ENCODE measurements at places on chromosomes 5 and 9. TPM values are rescaled to one million over a fixed set of nuclear protein-coding genes. Genes with fewer than 3 reads are reported as not detected.

SLC6A3 gene
- not detected for polyA plus RNA-seq

DNA sequence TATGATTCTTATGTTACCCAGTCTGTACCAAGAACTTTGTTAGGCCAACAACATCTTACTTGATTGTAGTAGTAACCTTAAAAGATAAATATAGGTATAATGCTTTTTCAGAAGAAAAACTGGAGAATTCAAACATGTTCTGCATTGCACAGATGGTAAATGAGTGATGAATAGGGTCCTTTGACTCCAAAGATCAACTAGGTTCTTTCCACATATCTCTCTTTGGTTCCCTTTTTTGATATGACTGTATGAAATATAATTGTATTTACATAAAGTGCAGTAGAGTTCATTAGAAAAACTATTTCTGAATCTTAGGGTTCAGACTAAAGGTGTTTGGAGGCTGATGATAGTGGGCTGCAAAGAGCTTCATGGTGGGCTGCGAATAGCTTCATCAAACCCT is 150.5 kb upstream of the CDKN2B start:
- H3K27ac ChIP-seq, result peak overlapping the region; percentile 40
- no peak overlapping the region for H3K4me3 ChIP-seq
- H3K4me1 ChIP-seq, result peaks cover 29% of the 10 kb centered on the region
- DNase-seq, result no peak
- no peaks in the 10 kb centered on the region for H3K27me3 ChIP-seq
- H3K36me3 ChIP-seq, result no peaks in the 10 kb centered on the region

CEL gene
- 0.22 TPM for polyA plus RNA-seq

SPATA31A3 gene
- polyA plus RNA-seq, result not detected

- no peaks in the 10 kb centered on the region for H3K4me1 ChIP-seq
- DNase-seq, result no peak
- H3K36me3 ChIP-seq, result no peaks in the 10 kb centered on the region
- no peak overlapping the region for H3K4me3 ChIP-seq
- no peak overlapping the region for H3K27ac ChIP-seq
These were observed 106.6 kb upstream of the KCNN2 start for GRCh38 chr5:114255260-114255659.

DNA sequence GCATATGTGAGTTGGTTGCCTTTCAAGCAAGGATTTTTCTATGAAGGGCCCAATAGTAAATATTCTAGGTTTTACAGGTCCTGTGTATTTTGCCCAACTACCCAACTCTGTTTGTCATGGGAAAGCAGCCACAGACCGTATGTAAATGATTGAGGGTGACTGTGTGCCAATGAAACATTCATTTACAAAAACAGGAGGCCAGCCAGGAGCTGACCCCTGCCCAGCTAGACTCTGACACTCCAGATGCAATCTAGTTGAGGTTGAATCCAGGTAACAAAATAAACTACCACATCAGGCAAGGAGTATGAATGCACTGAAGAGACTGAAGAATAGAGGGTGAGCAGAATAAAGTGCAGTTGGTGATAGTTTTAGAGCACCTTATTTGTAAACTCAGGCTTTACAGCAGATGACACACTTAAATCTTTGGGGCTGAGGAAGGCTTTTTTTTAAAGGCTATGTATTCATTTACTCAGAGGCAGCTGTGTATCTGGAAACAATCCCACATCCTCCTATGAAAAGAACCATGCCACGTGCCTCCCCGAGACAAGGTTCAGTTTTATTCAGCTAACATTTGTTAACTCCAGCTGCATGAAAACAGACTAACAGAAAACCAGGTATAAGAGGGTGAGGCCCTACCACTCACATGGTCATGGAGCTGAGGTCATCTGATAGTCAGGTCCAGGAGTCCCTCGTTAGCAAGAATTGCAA is 60.7 kb downstream of the SLC1A1 start:
- H3K27me3 ChIP-seq, result no peaks in the 10 kb centered on the region
- no peaks in the 10 kb centered on the region for H3K36me3 ChIP-seq
- no peak overlapping the region for H3K27ac ChIP-seq
- no peaks in the 10 kb centered on the region for H3K4me1 ChIP-seq

DNA sequence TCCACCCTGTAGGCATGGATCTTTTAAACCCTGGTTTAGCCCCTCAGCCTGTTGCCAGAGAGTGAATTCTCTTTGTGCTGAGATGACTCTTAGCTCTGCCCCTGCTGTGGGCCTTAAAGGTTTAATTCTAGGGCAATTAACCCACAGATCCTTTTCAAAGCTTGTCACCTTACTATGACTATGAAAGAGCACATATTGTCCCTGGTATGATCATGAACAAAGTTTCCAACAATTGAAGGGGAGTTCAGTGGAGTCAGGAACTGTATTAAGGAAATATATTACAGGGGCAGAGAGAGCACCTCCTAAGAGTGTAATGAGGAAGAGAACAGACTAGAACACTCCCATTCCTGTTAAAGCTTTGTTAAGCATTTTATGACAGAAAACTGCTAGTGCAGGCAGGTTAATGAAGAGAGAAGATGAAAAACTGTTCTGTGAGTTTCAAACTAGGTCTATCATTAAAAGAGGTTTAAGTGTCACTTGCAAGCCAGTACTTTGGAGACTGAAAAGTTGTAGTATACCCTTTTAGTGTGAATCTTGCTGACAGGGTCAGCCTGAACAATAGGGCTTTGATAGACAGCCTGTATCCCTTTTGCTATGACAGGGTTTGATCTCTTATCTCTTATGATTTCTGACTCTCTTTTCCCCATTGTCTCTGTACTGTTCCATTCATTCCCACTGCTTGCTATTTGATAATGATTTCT is 104.2 kb upstream of the ELL2 start:
- peaks cover 38% of the 10 kb centered on the region for H3K4me1 ChIP-seq
- H3K27me3 ChIP-seq, result no peaks in the 10 kb centered on the region
- peak overlapping the region; percentile 86 for H3K27ac ChIP-seq
- no peak overlapping the region for H3K4me3 ChIP-seq

DNA sequence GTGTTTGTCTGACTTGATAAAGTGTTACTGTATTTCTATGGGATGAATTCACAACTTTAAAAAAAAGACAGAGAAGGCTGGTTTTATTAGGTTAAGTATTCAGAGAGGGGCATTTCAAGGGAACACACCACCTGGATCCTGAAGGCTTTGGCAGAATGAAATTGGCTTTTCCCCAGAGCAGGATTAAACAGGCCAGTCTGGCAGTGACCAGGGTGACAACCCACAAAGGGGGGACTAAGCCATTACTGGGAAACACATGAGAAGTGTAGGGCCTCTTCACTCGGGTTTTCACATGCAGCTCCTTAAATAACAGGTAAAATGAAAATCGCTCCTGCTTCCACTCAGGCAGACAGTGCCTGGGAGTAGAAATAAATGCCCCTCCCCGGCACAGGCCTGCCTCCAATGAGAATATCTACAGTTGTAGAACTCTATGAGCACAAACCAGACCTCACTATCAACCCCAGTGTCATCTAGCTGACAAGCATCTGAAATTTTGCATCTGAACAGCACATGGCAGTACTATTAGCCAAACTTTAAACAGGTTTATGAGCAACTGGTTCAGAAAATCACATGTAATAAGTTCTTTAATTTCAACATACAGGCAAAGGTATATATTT is 85.8 kb downstream of the LHFPL2 start:
- H3K27me3 ChIP-seq, result no peaks in the 10 kb centered on the region
- H3K4me3 ChIP-seq, result no peak overlapping the region
- H3K4me1 ChIP-seq, result peaks cover 4% of the 10 kb centered on the region
- no peak for DNase-seq
- H3K27ac ChIP-seq, result no peak overlapping the region

PAM gene
- polyA plus RNA-seq, result 192 TPM

DNA sequence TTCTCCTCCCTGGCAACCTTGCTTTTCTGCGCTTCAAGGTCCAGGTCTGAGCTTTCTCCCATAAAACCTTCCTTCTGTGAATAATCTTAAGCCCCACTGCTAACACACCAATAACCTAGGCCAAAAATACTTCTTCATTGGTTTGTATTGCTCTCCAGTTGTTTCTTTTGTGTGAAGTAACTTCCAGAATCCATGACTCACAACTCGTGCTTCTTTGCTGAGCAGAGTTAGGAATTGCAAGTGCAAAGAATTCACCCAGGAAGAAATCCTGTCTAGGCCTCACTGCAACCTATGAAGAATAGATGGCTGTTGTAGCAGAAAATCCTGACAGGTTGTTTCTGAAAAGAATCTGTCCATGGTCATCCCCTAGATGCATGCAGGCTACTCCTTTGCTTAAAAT is 295.7 kb downstream of the MED10 start:
- no peaks in the 10 kb centered on the region for H3K27me3 ChIP-seq
- H3K27ac ChIP-seq, result no peak overlapping the region
- H3K4me3 ChIP-seq, result no peak overlapping the region
- no peak for DNase-seq

DNA sequence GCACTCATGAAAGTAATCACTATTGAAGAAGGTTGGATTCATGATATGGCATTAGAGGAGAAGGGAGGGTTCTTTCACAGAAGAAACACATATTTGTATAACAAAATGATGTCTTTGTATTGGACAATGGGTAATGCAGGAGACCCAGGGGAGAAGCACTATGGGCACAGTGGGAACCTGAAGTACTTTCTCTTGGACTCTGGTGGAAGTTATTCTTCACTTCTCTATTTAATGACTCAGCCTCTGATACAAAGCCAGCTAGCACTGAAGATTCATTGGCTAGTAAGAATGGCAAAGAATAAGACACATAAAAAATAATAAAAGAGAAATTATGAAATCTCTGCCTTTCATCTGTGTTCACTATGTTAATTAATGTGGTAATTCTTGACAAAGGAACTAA is 149.9 kb upstream of the PRR16 start:
- H3K36me3 ChIP-seq, result no peaks in the 10 kb centered on the region
- no peaks in the 10 kb centered on the region for H3K27me3 ChIP-seq
- DNase-seq, result no peak
- H3K4me3 ChIP-seq, result no peak overlapping the region
- H3K27ac ChIP-seq, result no peak overlapping the region

STXBP1 gene
- 22.2 TPM for polyA plus RNA-seq

GRCh38 chr5:74093561-74093960 is 467.6 kb downstream of the ARHGEF28 start:
- no peaks in the 10 kb centered on the region for H3K27me3 ChIP-seq
- H3K36me3 ChIP-seq, result no peaks in the 10 kb centered on the region
- DNase-seq, result no peak
- H3K27ac ChIP-seq, result no peak overlapping the region
- H3K4me1 ChIP-seq, result no peaks in the 10 kb centered on the region

- H3K27me3 ChIP-seq, result no peaks in the 10 kb centered on the region
- H3K27ac ChIP-seq, result peak overlapping the region; percentile 83
- DNase-seq, result peak; percentile 13
- H3K36me3 ChIP-seq, result no peaks in the 10 kb centered on the region
- peaks cover 26% of the 10 kb centered on the region for H3K4me1 ChIP-seq
These were observed 45.1 kb upstream of the PJA2 start for GRCh38 chr5:109454731-109455505.

GRCh38 chr5:11998397-11998796 is 94.2 kb upstream of the CTNND2 start:
- no peaks in the 10 kb centered on the region for H3K4me1 ChIP-seq
- no peaks in the 10 kb centered on the region for H3K27me3 ChIP-seq
- H3K36me3 ChIP-seq, result no peaks in the 10 kb centered on the region
- no peak overlapping the region for H3K27ac ChIP-seq

DNA sequence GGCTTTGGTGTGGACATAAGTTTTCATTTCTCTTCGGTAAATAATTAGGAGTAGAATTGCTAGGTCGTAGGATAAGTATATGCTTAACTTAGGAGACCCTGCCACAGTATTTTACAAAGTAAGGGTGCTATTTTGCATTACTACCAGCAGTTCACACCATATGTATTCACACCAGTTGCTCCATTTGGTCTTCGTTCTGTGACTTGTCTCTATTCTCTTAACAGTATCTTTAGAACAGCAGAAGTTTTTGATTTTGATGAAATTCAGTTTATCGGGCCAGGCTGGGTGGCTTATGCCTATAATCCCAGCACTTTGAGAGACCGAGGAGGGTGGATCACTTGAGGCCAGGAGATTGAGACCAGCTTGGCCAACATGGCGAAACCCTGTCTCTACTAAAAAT is 17.1 kb upstream of the ABL1 start:
- peaks cover 8% of the 10 kb centered on the region for H3K4me1 ChIP-seq
- no peaks in the 10 kb centered on the region for H3K36me3 ChIP-seq
- H3K27ac ChIP-seq, result no peak overlapping the region

GRCh38 chr9:127723444-127723843 is 7.6 kb downstream of the TTC16 start:
- H3K4me1 ChIP-seq, result peaks cover 14% of the 10 kb centered on the region
- DNase-seq, result no peak
- no peaks in the 10 kb centered on the region for H3K27me3 ChIP-seq
- H3K27ac ChIP-seq, result no peak overlapping the region

- DNase-seq, result no peak
- H3K36me3 ChIP-seq, result no peaks in the 10 kb centered on the region
- no peaks in the 10 kb centered on the region for H3K27me3 ChIP-seq
- no peak overlapping the region for H3K27ac ChIP-seq
- no peaks in the 10 kb centered on the region for H3K4me1 ChIP-seq
- H3K4me3 ChIP-seq, result no peak overlapping the region
These were observed 95.8 kb upstream of the PANK3 start for GRCh38 chr5:168674893-168675482.

NDUFAF2 gene
- 47.3 TPM for polyA plus RNA-seq

GRCh38 chr9:120442308-120442995 is 137.5 kb downstream of the CDK5RAP2 start:
- H3K27ac ChIP-seq, result no peak overlapping the region
- no peaks in the 10 kb centered on the region for H3K4me1 ChIP-seq
- DNase-seq, result no peak
- no peaks in the 10 kb centered on the region for H3K27me3 ChIP-seq

SPATA6L gene
- polyA plus RNA-seq, result 0.51 TPM

DNA sequence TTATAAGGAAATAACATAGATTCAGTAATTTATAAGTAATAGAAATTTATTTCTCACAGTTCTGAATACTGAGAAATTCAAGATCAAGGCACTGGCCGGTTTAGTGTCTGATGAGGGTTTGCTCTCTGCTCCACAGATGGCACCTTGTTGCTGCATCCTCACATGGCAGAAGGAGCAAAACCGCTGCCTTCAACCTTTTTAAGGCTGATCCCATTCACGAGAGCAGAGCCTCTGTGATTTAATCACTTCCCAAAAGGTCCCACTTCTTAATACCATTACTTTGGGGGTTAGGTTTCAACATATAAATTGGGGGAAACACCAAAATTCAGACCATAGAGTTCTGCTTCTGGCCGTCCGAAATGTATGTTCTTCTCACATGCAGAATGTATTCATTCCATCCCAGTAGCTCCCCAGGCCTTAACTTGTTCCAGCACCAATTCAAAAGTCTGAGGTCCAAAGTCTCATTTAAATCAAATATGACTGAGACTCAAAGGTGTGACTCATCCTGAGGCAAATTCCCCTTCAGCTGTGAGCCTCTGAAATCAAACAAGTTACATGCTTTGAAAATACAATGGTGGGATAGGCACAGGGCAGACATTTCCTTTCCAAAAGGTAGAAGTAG is 30.6 kb downstream of the BAAT start:
- no peaks in the 10 kb centered on the region for H3K4me1 ChIP-seq
- no peak overlapping the region for H3K4me3 ChIP-seq
- no peaks in the 10 kb centered on the region for H3K27me3 ChIP-seq
- no peak overlapping the region for H3K27ac ChIP-seq
- H3K36me3 ChIP-seq, result no peaks in the 10 kb centered on the region

PHYHD1 gene
- polyA plus RNA-seq, result 4.7 TPM

GRCh38 chr5:39194466-39195136 is 24.8 kb downstream of the FYB1 start:
- H3K4me1 ChIP-seq, result peaks cover 40% of the 10 kb centered on the region
- no peak for DNase-seq
- no peaks in the 10 kb centered on the region for H3K36me3 ChIP-seq
- peak overlapping the region; percentile 85 for H3K27ac ChIP-seq

OGN gene
- not detected for polyA plus RNA-seq

- no peak overlapping the region for H3K4me3 ChIP-seq
- peaks cover 16% of the 10 kb centered on the region for H3K4me1 ChIP-seq
- no peaks in the 10 kb centered on the region for H3K27me3 ChIP-seq
- no peaks in the 10 kb centered on the region for H3K36me3 ChIP-seq
These were observed 331.9 kb upstream of the RFX3 start for GRCh38 chr9:3857673-3858072.

Measured in keratinocyte (primary cell).